ENCODE measurements at places on chromosomes 12 and 14.
A peak's percentile ranks its signal among the peaks of the same experiment; 100 is the strongest.

DNA sequence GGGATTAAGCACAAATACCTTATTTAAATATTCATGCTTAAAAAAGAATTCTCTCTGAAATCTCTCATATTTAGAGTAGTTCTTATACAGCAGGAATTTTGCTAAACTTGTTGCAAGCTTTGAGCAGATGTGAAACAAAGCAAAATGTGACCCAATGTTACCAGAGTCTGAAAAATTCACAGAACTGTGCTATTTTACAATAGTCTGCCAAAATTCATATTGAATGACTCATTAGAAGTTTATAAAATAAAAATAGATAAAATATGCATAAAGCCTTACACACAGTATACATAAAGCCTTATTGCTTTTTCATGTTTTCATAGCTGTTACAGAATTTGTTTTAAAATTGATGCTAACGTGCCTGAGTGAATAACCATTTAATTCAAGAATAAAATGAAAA, 17.8 kb upstream of the RHOJ start:
- no peak for DNase-seq

- no peak for DNase-seq
Measured at GRCh38 chr12:14326699-14327098, 38.8 kb upstream of the ATF7IP start.

GRCh38 chr12:131618303-131618658, 92.6 kb upstream of the SFSWAP start:
- no peak for DNase-seq

GRCh38 chr12:98653866-98654493, 8.9 kb downstream of the APAF1 start:
- DNase-seq: no peak

DNA sequence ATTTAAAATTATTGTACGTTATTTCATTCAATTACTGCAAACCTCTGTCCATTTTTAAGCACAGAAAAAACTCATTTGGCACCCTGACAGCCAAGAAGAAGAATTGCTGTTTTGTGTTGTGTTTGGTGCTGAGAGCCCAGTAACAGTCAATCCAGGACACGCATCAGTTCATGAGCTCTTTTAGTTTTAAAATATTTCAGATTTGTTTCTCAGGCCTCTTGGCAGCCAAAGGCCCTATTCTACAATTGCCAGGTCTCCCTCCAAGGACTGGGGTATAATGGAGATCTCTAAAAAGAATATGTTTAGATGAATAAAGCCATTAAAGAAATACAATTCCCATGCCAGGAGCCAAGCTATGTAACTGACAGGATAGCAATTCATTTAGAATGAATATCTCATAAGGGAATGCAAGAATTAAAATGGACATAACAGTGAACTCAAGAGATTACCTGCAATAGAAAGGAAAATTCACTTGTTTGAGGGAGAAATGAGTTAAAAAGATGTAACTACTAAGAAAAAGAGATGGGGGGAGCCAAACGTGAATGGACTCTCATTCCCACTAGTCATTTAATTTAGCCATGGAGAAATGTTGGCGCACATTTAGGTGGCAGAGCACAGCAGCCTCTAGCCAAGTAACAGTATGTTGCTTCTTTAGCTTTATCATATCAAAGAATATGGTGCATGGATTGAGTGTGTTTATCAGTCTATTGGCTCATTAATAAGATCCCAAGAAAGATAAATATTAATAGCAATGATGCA, 140.6 kb upstream of the PELI2 start:
- no peak for DNase-seq

DNA sequence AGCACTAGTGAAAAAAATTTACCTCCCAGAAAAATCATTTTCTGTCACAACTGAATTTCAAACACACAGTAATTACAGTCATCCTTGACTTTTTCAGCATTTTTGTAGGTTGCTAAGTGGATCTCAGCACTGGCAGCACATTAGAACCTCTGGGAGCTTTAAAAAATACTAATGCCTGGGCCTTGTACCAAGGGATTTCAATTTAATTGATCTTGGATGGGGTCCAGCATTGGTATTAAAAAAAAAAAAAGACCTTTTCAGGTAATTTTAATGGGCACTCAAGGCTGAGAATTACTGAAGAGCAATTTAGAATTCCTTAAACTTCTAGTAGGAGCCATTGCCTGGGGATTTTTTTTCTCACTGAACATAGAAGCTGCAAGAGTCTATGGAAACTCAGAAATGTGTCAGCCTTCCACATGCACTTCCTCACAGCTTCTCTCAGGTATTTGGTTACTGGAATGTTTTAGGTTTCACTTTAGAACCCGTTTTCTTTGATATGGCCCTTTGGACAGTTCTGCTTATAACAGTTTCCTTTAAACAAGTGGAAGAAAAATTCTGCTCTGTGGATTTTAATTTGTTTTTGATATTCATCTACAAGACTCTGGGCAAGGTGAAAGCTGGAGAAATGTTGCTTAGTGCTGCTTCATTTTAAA, 88.5 kb upstream of the DACT1 start:
- DNase-seq: no peak

DNA sequence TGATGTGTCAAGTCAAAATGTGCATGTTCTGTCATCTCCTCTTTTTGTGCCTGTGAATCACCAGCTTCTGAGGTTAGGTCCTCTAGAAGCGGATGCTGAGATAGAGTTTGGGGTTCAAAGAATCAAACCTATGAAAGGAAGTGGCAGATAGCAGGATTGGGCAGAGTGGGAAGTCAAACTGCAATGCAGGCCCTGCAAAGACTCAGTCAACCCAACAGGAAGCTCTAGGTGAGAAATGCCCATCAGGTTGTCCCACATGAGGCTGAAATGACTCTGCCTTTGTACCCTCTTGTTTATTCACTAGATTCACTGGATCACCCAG, 4.5 kb upstream of the MIA2 start:
- DNase-seq: peak; percentile 64

- no peak for DNase-seq
Measured at GRCh38 chr12:27003421-27004381, 10.5 kb downstream of the TM7SF3 start.

GRCh38 chr12:77725611-77726010, 105.1 kb upstream of the NAV3 start:
- no peak for DNase-seq

- DNase-seq: no peak
Measured at GRCh38 chr12:105878964-105879363, 259.8 kb downstream of the NUAK1 start.

DNA sequence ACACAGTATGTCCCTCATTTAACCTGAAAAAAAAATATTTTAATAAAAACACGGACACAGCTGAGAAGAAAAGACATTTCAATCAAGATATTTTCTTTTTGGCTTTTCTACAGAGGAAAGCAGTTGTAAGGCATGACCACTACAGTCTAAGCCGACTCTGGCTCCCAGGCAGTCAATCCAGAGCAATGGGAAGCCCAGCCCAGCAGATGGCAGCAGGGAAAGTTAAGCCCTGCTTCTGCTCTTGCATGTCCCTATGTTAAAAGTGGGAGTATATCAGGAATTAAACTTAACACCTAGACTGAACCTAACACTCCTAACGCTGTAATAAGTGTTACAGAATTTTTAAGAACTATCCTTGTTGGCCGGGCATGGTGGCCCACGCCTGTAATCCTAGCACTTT, 19.5 kb upstream of the HAL start:
- DNase-seq: no peak

DNA sequence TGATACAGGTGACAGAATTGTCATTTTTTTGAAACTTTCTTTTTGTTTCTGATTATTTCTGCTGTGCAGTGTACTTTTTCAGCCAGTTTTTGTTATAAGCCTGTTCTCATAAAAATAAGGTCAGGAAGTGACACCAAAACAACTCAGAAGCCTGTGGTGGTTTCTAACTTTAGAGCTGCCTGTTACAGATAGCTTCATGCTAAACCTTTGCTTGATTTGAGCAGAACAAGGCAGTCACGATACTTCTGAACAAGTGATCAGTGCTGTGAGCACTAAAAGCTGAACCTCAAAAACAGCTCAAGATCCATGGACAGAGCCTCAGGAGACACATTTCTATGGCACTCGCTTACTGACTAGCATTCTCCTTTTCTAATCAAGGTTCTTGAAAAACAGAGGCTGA, 82.0 kb downstream of the PRKCH start:
- DNase-seq: no peak

DNA sequence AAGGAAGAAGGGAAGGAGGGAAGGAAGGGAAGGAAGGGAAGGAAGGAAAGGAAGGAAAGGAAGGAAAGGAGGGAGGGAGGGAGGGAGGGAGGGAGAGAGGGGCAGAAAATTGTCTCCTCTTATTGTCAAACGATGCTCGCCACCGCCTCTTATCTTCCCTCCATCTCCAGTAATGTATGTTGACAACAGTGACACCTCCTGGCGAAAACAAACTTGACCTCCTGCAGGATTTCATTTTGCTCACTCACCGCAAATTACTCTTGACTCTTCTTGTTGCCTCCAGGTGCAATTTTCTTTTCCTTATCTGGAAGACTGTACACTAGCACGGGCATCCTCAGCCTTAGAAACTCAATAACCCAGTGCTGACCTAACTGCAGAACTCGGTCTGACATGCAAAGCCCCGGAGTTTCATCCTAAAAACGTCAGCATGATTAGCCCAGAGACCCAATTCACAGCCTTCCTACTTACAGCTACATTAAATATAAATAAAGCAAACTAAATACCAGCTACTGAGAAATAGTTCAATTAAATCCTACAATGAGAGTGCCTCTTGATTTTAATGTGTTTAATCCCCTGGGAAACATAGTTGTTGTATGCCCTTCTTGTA, 512.4 kb upstream of the TMPO start:
- DNase-seq: no peak

DNA sequence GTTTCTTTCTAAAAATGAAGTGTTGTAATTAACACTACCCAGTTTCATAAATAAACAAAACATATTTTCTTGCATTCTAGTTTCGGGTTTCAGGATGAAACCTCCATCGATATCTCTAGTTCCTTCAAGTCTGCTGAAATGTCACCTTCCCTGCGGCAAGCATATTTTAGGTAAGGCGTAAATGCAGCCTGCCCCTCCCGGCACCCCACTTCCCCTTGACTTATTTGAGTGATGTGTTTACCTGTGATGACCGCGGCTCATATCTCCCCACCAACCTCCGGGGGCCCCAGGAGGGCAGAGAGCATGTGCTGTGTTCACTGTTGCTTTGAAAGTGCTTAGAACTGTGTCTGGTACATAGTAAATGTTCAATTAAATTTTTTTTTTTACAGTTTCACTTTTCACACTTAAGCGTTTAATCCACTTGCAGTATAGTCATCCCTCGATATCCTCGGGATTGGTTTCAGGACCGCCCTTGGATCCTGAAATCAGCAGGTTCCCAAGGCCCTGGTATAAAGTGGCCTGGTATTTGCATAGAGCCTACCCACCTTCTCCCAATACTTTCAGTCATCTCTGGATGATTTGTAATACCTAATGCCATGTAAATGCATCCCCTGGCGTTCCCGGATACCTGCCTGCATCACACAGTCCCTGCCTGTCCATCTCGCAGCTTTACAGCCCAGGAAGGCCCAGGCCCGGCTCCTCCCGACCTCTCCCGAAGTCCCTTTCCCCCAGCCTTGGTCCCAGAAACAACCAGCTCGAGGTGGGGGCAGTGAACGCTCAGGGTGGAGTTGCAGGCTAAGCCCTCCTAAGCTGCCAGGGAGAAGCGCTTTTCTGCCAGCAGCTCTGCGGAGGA, 40.2 kb upstream of the FBRSL1 start:
- DNase-seq: no peak

DNA sequence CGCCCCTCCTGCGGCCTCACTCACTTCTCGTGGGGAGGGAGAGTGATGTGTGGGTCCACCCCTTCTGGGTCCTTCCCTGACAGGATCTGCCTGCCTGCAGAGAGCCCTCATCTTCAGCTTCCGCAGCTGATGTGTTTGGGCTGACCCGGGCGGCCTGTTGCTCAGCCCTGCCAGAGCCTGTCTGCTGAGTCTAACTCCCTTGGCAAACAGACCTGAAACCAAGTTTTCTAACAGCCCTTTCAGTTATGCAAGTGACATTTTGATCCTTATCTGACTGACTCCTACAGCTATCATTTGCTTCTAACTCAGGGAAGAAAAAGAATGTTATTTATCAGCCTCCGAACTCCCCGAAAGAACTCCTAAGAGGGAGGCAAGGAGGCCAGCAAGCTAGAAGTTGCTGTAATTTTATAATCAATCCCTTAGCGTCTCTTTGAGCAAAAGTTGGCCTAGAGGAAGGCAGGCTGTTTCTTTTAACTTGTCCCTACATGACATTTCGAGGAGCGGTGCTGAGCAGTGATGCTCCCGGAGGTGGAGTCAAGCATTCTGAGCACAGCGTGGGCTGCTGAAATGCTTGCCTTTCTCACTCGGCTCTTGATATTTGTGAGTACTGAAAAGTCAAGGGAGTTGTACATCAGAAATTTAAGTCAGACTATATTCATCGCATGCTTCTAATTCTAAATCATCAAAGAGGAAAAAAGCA, 31.5 kb upstream of the CACNA2D4 start:
- no peak for DNase-seq

GRCh38 chr12:124293286-124294003, 1.4 kb upstream of the RFLNA start:
- DNase-seq: no peak

Measured in NK-92 treated with Interleukin-12 subunit alpha and Interleukin-12 subunit beta, amount 100 ng/mL, for 24 hours (cell line).